ENCODE measurements at places on chromosomes 7 and 10.

GRCh38 chr7:130910949-130911944 lies 177.2 kb upstream of the KLF14 start:
- no peak for DNase-seq

- peak; percentile 61 for DNase-seq
Measured at GRCh38 chr7:157851501-157852067, 514.8 kb downstream of the DNAJB6 start.

- DNase-seq, result no peak
Measured at GRCh38 chr10:77537720-77538373, 99.8 kb downstream of the KCNMA1 start.

GRCh38 chr7:123041101-123041500 lies 45.6 kb upstream of the TAS2R16 start:
- no peak for DNase-seq

- DNase-seq, result no peak
Measured at GRCh38 chr7:14184292-14184864, 194.9 kb upstream of the ETV1 start.

DNA sequence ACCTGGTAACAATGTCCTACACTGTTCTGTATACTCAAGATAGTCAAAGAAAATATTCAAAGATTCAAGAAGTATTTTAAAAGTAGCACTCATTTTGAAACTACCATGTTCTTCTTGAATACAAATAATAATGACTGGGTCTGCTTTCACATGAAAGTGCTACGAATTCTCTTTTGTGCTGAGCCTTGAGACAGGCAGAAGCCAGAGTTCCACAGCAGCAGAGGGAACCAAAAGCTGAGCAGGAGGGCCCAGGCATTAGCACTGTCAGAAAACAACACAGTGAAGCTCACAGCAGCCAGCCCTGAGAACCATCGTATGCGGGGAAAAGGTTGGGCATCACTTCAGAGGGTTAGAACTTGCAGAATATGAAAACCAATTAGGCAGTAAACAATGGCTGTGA lies 38.9 kb downstream of the ANKMY2 start:
- DNase-seq, result no peak

- DNase-seq, result no peak
Measured at GRCh38 chr10:59971915-59972314, 65.6 kb upstream of the CCDC6 start.

- DNase-seq, result no peak
Measured at GRCh38 chr10:125118011-125118611, 42.3 kb downstream of the CTBP2 start.

GRCh38 chr10:49023752-49024151 lies 84.1 kb upstream of the LRRC18 start:
- DNase-seq, result no peak

DNA sequence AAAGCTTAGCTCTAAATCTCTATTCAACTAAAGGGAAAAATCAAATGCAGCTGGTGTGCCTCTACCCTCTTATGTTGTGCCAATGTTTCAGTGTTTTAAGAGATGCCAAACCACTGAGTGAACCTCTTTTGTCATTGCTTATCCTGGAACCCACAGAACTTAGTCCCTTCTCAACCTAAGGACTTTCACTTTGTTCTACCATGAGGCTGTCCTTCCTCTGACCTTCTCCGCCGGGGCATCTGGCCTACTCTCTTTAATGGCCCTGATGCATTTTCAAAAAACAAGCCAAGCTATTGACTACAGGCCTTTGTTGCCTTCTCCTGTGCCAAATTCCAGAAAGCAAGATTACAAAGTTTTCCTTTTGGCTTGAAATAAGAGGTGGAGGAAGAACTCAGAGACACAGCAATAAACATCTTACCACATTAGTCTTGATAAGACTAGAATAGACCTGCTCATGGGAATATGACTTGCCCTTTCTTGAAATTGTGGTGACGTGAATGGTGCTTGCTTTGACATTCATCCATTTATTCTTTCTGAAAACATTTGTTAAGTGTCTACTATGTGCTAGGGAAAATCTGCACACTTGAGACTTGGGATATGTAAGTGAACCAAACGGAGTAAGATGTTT lies 253.2 kb upstream of the SMIM30 start:
- no peak for DNase-seq

GRCh38 chr10:7464691-7465090 lies 53.9 kb upstream of the SFMBT2 start:
- no peak for DNase-seq

DNA sequence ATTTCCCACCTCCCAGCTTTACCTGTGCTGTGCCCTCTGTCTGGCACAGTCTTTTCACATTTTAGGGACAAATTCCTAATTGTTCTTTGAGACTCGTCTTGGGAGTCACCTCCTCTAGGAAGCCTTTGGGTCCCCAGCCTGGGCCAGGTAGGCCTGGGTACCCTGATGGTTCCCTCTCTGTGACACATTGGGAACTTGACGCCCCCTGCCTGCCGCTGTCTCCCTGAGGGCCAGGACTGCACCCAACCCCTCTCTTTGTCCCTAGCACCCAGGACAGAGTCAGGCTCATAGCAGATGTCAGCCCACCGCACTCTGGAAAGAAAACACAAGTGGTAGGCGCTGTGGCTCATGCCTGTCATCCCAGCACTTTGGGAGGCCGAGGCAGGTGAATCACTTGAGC lies 71.4 kb downstream of the GTF2IRD1 start:
- no peak for DNase-seq

DNA sequence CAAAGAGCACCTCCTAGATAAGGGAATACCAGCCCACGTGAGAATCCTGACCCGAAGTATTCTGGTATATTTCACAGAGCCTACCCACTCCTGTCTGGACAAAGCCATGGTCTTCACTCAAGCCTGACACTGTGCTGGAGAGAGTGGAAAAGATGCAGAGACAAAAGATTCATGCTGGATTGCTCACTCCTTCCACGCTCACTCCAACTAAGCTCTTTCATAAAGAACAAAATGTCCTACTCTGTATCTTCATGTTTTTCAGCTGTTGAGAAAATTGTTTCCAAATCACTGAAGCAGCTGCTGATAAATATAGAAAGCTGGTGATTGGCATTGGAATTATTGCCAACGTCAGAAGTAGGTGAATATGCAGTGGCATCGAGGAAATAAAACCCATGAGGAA lies 106.0 kb downstream of the ABLIM1 start:
- DNase-seq, result no peak

DNA sequence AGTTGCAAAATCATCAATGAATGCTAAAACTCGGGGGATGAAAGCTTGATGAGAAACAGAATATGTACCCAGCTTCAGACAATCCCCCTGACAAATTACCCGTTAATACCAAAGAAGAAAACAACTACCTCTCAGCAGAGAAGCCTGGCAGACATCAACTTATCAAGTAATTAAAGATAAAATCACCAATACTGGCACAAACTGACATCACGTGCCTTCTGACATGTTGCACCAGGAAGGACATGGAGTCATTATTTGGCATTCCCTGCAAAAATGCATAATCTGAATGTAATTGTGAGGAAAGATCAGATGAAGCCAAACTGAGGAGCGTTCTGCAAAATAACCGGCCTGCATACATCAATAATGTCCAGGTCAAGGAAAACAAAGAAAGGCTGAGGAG lies 7.7 kb downstream of the SLIT1 start:
- DNase-seq, result no peak

DNA sequence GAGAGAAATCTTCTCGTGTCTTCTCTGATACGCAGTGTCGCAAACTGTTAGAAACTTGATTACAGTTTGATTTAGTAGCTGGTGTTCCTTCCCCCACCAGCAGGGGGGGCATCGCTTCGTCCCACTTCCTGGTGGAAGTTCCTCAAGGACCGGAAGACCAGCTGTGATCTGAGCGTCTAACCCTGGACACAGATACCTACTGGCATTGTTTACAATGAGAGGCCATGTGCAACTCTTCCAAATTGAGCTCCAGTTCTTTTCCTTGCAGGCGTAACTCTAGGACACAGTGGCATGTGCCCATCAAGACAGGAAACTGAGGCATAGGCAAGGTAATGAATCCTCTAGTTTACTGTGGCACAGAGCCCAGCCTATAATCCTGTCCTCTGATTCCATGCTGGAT lies 219.0 kb downstream of the CCDC3 start:
- DNase-seq, result peak; percentile 18

DNA sequence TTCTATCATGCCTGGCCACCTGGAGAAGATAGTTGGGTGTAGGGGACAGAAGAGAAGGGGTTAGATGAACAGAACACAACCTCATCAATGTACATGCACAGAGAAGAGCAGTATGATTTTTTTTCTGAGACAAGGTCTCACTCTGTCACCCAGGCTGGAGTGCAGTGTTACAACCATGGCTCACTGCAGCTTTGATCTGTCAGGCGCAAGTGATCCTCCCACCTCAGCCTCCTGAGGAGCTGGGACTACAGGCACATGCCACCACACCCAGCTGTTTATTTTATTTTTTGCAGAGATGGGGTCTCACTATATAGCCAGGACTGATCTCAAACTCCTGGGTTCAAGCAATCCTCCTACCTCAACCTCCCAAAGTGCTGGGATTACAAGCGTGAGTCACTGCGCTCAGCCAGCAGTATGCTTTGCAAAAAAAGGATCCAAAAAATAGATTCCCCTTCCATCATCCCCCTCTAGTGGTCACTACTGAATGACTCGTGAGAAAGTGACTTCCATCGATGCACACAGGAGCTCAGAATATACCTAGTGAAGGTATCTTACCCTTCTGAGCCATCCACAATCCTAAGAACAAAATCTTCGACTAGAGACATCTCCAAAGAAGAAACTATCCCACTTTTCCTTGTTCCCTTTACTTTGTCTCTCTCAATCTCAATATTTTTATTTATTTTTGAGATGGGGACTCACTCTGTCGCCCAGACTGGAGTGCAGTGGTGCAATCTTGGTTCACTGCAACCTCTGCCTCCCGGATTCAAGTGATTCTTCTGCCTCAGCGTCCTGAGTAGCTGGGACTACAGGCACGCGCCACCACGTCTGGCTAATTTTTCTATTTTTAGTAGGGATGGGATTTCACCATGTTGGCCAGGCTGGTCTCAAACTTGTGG lies 21.0 kb downstream of the ZCWPW1 start:
- DNase-seq, result no peak

- DNase-seq, result no peak
Measured at GRCh38 chr7:10767771-10768170, 205.9 kb upstream of the PHF14 start.

GRCh38 chr10:26567351-26567721 lies 129.2 kb downstream of the APBB1IP start:
- no peak for DNase-seq

DNA sequence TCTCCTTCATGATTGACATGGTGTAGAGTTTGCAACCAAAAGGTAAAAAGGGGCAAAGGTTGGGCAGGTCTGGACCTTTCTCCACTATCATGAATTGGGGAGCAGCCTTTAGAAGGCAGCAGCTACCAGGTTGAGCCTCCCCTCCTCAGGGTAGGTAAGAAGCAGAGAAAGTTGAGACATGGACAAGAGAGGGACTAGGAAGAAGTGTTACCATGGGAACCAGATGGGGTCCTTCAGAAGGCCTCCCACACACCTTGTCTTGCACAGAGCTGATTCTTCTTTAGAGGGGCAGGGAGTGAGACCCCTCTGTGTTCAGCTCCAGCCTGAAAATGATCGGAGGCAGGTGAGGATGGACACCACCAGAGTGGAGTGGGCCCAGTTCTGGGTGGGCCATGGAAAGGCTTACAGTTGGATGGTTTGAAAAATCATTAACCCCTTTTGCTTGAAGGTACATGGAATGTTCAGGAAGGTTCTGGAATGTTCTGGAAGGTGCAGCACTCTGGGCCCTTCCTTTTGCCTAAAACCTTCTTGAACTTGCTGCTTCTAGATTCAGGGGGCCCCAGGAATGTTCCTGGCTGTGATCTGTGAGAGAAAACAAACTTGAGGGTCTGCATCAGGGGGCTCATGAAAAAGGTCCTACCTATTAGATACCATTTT lies 7.0 kb downstream of the VPS37D start:
- no peak for DNase-seq

GRCh38 chr10:126509182-126509581 lies 120.9 kb upstream of the ADAM12 start:
- DNase-seq, result no peak

- no peak for DNase-seq
Measured at GRCh38 chr7:27119412-27119911, 11.1 kb downstream of the HOXA4 start.

- no peak for DNase-seq
Measured at GRCh38 chr7:86991093-86991769, 68.2 kb downstream of the ELAPOR2 start.

GRCh38 chr10:106661133-106661766 lies 503.3 kb downstream of the SORCS1 start:
- no peak for DNase-seq

- no peak for DNase-seq
Measured at GRCh38 chr10:75367901-75368300, 33.7 kb downstream of the ZNF503 start.

DNA sequence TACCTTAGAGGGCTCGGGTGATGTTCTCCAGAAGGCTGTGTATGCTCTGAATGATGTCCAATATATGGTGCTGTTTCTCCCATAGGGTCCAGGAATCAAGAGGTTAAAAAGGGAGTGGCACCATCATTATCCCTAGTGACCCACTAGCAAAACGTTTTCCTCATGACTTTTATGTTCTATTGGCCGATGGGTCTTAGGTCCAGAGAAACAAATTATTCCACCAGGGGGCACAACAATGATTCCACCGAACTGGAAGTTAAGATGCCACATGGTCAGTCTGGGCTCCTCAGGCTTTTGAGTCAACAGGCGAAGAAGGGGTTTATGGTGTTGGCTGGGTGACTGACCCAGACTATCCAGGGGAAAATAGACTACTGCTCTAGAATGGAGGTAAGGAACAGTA lies 256.1 kb downstream of the COBL start:
- DNase-seq, result no peak

- DNase-seq, result no peak
Measured at GRCh38 chr7:102030696-102031095, 213.3 kb downstream of the CUX1 start.

GRCh38 chr7:23299770-23300300 lies 696 bp downstream of the MALSU1 start:
- no peak for DNase-seq

DNA sequence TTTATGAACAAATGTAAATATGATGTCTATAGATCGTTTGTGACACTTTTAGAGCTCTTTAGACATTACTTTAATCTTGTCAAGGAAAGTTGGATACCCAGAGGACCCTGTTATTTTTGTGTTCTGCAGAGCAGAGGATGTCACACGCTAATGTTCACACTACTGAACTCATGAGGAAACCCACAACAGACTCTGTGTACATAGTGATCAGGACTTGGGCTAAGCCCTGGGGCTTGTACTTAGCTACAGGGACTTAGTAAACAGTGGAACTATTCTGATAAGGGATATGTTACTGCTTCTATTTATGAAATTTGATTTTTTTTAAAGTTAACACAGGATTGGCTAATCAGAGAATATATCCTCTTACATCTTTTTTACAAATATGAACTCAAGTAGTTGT lies 36.1 kb upstream of the ZNF518A start:
- DNase-seq, result no peak

- no peak for DNase-seq
Measured at GRCh38 chr7:121178452-121178851, 150.3 kb upstream of the WNT16 start.

DNA sequence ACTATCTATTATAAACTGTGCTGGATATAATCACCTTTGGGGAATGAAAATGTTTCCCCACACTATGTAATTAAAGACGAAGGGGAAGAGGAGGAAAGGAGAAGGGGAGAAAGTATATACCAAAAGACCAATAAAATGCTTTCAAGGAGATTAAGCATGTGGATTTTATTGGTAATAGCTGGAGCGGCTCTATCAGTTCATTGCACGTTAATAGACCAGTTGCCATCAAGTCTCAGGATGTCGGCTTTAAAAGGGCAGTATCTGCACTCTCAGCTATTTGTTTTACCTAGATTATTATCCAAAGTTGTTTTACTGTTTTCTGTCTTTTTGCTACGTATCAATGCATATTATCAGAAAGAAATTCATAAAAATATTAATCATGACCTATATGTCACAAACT lies 9.0 kb downstream of the ETV1 start:
- no peak for DNase-seq

All from activated CD8-positive, alpha-beta memory T cell treated with anti-CD3 and anti-CD28 coated beads for 4 hours (primary cell).